ENCODE measurements at places on chromosomes 2 and 18.
A peak's percentile ranks its signal among the peaks of the same experiment; 100 is the strongest.

DNA sequence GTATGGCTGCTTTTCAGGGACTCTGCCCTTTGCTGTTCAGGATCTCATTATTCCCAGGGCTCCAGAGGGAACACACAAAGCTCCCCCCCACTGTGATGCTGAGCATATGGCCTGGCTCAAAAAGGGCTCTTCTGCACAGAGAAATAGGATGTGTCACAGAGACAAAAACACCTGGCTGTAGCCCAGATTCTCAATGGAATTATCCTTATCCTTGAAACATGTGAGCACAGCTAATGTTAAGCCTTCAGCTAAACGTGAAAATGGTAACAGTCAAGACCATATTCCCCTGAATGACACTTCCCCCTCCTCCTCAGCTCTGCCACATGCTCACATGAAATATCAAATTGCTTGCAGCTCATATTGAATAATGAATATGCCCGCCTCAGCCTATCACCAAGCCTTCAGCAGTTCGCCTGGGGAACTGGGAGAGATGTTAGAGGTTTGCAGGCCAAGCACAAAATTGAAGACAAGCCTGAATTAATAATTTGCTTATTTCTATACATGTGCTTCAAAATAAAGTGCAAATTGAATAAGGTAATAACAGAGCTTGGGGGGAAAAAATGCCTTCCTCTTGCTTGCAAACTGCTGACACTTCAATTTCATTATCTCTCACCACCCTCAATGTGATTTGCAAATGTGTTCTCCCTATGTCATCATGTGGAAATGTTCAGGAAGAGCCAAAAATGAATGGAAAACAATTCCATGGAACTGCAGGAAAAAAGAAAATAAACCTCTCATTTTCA, 181.0 kb upstream of the HNRNPA3 start:
- no peak for DNase-seq

DNA sequence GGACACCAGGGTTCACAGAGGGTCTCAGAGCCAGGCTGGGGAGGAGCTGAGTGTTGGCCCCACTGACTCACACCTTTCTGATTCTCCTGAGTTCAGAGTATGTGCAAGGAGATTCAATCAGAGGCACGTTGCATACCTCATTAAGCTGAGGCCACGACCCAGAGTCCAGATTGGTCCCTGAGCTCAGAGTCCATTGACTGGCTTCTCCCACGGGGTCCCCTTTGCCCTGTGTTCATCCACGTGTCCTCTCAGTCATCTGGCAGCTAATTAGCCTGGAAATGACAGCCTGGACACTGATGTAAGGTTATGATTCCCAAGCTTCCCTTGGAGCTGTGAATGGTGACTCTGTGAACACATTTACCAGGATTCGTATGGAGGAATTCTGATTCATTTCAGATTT, 267.2 kb downstream of the SH3BP4 start:
- no peak for DNase-seq

GRCh38 chr2:62432407-62432806, 73.6 kb downstream of the TMEM17 start:
- DNase-seq = no peak

GRCh38 chr2:86413296-86414094, 27.7 kb upstream of the KDM3A start:
- peak; percentile 28 for DNase-seq

GRCh38 chr2:174343343-174343622, 8.5 kb downstream of the SP9 start:
- no peak for DNase-seq

- peak; percentile 22 for DNase-seq
These were observed 34.7 kb upstream of the CDK5R2 start for GRCh38 chr2:218924757-218925156.

- DNase-seq = no peak
These were observed 10.8 kb downstream of the FOSL2 start for GRCh38 chr2:28403370-28403956.

DNA sequence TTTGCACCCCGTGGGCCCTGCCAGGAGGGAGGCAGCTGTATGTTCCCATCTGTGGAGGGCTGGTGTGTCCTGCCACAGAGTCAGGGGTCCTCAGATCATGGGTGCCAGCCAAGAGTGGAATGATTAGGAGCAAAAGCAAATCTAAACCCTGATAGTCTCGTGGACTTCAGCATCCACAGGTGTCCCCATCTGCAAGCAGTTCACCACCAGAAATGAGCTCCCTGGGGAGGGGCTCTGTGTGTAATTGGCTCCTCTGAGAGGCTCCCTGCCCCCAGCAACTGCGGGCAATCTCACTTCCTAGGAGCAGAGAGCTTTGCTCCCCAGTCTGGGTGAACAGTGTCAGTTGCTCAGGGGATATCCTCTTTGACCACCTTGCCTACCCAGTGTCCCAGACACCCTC, 78.1 kb downstream of the HNRNPLL start:
- no peak for DNase-seq

GRCh38 chr2:166563894-166564293, 69.8 kb upstream of the SCN7A start:
- no peak for DNase-seq

GRCh38 chr18:61820882-61821281, 71.9 kb downstream of the RNF152 start:
- DNase-seq = no peak

DNA sequence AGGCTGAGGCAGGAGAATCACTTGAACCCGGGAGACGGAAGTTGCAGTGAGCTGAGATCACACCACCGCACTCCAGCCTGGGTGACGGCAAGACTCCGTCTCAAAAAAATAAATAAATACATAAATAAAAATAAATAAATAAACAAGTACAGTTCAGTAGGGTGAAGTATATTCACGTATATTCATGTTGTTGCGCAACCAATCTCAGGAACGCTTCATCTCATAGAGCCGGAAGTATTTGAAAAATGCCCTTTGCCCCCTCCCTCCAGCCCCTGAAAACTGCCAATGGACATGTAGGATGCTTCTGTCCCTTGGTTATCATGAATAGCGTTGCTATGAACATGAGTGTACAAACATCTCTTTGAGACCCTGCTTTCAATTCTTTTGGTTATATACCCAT, 132.0 kb downstream of the DTNB start:
- no peak for DNase-seq

DNA sequence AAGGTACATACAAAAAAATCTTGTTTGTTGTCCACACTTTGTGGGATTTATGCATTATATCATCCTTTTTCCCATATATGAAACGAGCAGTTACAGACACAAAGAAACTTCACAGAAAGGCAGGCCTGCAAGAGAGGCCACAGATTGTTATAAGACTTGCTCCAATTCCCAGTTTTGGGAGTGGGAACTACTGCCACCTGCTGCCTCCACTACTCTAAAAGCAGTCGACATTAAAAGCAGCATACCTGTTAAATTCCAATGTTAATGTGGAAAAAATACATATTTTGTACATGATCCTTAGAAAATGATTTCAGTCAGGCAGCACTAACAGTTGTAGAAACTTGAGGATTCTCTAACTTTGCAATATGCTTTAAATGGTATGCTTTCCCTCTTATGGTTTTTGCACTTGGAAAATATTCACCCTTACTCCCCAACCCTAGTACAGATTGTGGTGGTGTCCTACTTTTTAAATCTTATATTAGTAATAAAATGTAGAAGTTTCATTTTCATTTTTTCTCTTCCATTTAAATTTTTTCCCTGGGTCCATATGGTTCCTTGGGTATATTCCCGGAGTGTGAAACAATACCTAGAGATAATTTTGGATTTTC, 37.9 kb downstream of the SLC38A11 start:
- DNase-seq = peak; percentile 1

DNA sequence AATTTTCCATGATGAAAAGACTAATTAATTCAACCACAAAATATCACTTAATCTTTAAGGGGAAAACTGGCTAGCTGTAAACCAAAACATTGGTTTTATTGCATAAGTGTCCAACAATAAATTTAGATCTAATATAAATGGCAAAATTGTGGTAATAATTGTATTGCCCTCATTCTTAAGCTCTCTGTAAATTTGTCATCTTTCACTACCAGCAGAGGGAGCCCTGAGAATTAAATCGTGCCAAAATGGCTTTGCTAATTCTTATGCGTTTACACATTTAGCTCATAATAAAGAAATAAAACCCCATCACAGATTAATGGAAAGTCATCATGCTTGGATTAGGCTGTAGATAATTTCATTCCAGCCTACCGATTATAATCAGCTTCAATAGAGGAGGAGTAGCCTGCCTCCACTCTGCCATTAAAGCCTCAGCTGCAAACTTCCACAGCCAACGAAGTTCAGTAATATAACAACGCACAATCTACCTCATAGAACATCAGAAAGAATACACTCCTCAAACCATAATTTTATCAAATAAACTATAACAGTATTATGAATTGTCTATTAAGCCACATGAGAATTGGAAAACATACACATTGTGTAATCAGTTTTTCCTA, 70.0 kb upstream of the ATP5MC3 start:
- peak; percentile 20 for DNase-seq

GRCh38 chr2:191169456-191170300, 18.9 kb upstream of the STAT4 start:
- no peak for DNase-seq

GRCh38 chr2:71748227-71748626, 294.9 kb downstream of the DYSF start:
- DNase-seq = no peak

DNA sequence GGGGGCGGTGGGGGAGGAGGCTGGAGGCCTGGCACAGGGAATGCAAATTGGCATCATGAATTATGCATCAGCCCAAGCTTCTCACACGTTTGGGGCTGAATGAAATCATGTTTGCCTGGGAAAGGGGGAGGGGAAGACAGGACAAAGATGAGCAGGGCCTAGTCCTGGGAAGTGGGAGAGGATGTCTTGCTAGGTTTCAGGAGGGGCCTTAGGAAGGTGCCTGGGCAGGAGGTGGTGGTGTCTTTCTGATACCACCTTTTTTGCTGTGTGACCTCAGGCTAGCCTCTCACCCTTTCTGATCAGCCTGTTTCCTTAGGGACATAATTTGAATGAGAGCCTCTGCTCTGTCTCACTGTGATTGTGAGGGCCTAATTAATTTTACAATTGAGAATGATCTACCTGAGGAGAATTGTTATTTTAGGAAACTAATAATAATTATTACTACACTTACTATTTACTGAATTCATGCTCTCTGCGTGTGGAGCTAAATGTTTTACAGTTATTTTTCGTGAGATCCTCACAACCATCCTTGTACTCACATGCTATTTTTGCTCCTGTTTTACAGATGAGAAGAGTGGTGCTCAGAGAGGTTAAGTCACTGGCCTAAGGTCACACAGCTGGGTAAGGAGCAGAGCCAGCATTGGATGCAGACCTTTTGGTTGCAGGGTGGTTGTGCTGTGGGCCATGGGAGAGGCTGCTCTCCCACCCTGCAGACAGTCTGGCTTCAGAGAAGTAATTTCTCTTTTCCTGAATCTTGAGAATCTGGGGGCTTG, 39.6 kb downstream of the INHBB start:
- DNase-seq = no peak

GRCh38 chr18:50424877-50425690, 50.2 kb downstream of the SKA1 start:
- DNase-seq = peak; percentile 45

GRCh38 chr2:109136542-109136941, 7.5 kb downstream of the SH3RF3 start:
- no peak for DNase-seq

DNA sequence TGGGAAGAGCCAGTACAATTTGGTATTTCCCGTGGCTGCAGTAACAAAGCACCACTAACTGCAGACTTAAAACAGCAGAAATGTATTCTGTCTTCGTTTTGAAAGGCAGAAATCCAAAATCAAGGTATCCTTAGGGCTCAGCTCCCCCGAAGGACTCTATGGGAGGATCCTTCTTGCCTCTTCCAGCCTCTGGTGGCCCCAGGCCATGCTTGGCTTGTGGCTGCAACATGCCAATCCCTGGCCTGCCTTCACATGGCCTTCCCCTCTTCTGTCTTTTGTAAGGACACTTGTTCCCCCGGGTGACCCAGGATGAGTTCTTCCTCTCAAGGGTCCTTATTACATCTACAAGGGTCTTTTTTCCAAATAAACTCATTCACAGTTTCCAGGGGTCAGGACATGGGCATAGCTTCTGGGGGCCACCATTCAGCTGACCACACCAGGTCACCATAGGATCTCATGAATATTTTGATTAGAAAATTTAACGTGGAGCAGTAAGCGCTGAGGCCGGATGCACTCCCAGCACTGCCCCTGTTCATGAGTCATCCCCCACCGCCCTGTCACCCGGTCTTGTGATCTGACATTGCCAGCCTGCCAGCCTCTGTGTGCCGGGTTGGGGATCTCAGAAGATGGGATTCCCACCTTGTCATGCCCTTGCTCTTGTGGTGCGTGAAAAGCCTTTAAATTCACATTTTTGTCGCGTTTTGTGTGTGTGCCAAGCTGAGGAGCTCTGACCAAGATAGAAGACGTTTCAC, 61.2 kb upstream of the B3GNT7 start:
- DNase-seq = no peak

GRCh38 chr2:141728886-141729285, 401.9 kb downstream of the LRP1B start:
- DNase-seq = no peak
